ENCODE measurements at places on chromosomes 12 and 14.
A peak's percentile ranks its signal among the peaks of the same experiment; 100 is the strongest.

DNA sequence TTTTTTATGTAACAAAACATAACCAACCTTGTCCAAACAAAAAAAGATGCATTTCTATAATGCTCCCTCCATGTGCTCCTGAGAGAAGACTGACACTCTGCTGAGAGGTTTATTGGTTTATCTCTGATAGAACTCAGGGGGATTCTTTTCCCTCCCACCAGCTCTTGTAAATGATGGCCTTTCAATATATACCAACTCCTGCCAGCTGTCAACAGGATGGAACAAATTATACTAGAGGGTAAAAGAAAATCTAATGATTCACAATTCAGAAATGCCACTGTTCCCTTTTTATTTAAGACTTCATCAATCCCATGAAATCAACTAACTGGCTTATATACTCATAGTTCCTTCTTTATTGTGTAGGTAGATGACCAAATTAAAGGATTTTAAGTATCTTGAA is 25.4 kb downstream of the PSMC1 start:
- no peak for DNase-seq

GRCh38 chr12:16467272-16467671 is 119.8 kb downstream of the MGST1 start:
- no peak for DNase-seq

GRCh38 chr12:132566516-132567131 is 43.8 kb downstream of the LRCOL1 start:
- no peak for DNase-seq

DNA sequence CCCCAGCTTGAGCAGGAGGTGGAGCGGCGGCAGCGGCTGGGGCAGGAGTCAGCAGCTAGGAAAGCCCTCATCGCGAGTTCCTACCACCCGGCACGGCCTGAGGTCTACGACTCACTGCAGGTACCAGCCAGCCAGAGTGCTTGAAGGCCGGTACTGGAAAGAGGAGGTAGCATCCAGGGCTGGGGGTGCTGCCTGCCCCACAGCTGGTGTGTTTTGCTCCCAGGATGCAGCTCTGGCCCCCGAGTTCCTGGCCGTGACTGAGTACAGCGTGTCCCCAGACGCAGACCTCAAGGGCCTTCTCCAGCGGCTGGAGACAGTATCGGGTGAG is 1.6 kb downstream of the OGFOD2 start:
- peak; percentile 47 for DNase-seq

GRCh38 chr12:107090711-107091110 is 2.6 kb downstream of the CRY1 start:
- no peak for DNase-seq

- DNase-seq = no peak
These were observed 2.2 kb downstream of the CRADD start for GRCh38 chr12:93679308-93679925.

DNA sequence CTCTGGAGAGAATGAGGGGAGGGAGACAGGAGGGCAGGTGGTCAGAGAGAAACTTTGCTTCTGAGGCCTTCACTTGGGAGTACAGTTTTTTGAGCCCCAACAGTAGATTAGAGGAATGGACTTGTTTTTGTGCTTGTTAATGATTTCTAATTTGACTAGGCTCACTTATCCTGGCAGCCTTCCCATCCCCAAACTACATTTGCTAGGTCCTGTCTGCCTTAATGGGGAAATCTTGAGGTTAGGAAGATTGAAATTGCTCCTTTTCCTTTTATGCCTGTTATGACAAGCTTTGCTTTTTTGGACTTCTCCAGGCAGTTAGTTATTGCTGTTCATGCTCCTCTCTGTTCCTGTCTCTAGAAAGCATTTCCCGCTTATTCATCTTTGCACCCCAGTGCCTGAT is 37.7 kb downstream of the SYNE2 start:
- no peak for DNase-seq

GRCh38 chr14:22268875-22269274 is 320.1 kb downstream of the DAD1 start:
- no peak for DNase-seq

GRCh38 chr12:44930972-44931600 is 55.0 kb upstream of the NELL2 start:
- no peak for DNase-seq

GRCh38 chr14:53001787-53002378 is 51.0 kb upstream of the FERMT2 start:
- DNase-seq = no peak

DNA sequence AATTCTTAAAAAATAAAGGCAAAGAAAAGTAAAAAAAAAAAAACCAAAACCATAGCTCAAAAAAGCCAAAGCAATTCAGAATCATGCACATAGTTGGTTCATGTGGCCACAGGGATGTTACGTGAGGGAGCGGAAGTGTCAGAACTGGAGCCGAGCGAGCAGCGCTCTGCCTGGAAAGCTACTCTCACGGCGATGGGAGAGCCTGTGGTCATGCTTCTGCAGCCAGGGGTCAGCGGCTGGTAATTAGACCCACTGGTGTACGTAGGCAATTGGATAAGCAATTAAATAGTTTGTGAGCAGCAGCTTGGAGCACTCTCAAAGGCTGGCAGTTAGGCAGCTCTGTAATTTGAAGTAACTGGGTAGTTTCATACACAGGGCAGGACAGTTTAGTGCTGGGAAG is 58.1 kb downstream of the TRHDE start:
- peak; percentile 51 for DNase-seq

- DNase-seq = no peak
These were observed 6.7 kb downstream of the ARHGAP5 start for GRCh38 chr14:32083789-32084188.

- no peak for DNase-seq
These were observed 96.5 kb downstream of the FOXN3 start for GRCh38 chr14:89320381-89321000.

DNA sequence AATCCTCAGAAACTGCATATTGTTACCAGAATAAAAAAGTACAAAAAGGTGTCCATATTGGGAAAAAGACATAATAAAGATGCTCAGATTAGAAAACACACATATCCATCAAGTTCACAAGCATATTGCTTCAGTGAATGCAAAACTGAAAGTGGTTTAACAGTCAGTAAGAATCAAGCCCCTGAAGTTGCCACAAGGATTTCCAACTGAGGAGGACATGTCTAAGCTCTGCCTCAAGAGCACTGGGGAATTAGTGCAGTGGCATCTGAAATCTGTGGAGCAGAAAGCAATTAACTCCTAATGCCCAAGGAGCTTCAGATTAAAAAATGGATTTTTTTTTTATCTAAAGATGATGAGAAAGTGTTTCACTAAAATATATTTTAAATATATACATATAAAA is 113.2 kb downstream of the DENND5B start:
- no peak for DNase-seq

- DNase-seq = no peak
These were observed 138.5 kb downstream of the NDUFA12 start for GRCh38 chr12:94864987-94865386.

- DNase-seq = peak; percentile 50
These were observed 780 bp upstream of the SLC41A2 start for GRCh38 chr12:104958805-104959334.

- DNase-seq = no peak
These were observed 29.8 kb downstream of the SPTB start for GRCh38 chr14:64849940-64850339.

- no peak for DNase-seq
These were observed 912.0 kb downstream of the GALC start for GRCh38 chr14:87081004-87081403.

DNA sequence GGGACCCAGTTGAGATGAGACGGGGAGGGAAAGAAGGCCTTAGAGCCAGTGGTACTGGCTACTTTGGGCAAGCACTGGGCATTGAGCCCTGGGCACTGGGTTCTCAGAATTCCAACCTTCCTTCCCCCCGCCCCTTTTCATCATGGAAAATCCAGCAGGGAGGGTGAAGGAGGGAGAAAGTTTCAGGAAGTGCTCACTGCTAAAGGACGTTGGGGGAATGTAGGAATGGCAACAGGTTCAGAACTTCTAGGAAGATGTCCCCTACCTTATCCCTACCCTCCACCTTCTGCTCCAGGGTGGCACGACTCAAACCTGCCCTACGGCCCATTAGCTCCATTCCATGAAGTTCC is 4.2 kb upstream of the TNS2 start:
- DNase-seq = peak; percentile 62

DNA sequence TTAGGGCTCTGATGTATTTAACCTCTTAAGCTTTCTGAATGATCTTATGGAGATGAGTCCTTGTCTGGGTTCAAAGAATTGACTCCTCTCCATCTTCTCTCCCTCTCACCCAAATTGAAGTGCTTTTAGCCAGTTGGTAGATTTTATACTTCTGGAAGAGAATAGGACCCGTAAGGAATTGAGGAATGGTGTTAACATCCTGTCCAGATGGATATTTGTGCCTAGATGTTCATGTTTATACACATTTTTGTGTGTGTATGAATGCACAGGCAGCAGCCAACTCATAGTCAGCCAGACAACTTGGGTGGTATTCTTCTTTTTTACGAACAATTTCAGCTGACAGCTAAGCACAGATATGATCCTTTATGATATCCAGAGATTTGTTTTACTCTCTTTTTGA is 449.6 kb upstream of the RGS6 start:
- no peak for DNase-seq

DNA sequence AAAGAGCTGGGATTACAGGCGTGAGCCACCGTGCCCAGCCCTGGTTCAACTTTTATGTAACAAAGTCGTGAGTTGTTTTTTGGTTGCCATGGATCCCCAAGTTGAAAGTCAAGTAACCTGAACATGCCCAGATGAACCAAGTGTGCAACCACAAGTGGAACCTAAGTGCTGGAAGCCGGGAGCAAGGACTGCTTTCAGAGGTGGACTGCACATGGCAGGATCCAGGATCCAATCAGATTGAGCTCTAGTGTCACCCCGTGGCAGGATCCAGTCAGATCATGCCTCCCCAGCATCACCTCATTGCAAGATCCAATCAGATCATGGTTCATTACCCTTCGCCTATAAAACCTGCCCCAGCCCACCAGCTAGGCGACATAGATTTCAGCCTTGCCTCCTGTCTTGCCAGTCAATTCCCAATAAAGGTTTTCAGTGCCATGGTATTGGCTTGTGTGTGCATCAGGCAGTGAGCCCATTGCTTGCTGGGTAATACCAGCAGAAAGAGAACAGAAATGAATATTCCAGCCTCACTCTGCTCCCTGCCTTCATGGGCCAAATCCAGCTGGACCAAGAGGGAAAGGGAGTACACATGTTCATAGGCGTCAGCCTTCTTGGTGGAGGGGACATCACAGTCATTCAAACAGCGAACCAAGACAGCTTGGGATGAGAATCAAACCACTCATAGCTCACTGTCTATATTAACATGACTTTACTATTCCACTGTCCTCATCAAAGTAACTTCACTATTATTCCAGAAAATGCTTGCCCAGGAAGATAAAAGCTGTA is 43.6 kb upstream of the VASH1 start:
- DNase-seq = no peak

DNA sequence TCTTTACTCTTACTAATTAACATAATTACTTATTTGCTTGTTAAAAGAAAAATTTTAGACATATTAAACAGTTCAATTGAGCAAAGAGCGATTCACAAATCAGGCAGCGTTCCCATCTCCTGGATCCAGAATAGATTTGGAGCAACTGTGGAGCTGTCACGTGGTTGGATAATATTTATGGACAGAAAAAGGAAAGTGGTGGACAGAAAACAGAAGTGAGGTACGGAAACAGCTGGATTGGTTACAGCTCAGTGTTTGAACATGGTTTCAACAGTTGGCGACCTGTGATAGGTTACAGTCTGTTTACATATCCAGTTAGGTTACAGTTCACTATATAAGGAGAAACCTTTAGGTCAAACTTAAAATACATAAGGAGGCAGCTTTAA is 19.7 kb upstream of the FAM234B start:
- DNase-seq = no peak

Data from right forelimb (tissue), 1 donor.